ENCODE measurements at places on chromosomes 6 and 20. TPM values are rescaled to one million over a fixed set of nuclear protein-coding genes. Genes with fewer than 3 reads are reported as not detected.

Gene ZNF165
- 0.30 TPM for total RNA-seq

Gene FRS3
- total RNA-seq = 1.2 TPM

Gene RXRB
- total RNA-seq = 27.8 TPM

Gene CASS4
- total RNA-seq = 0.14 TPM

Gene TMEM217
- 1.2 TPM for total RNA-seq

Gene CAPN11
- total RNA-seq = not detected

Gene HAO1
- total RNA-seq = not detected

Gene NKAIN2
- not detected for total RNA-seq

Gene C6orf163
- 0.59 TPM for total RNA-seq

Gene SUMO4
- 2.1 TPM for total RNA-seq

Gene TFEB
- total RNA-seq = 5.3 TPM

Gene HLA-DQA1
- not detected for total RNA-seq

Gene MYLIP
- 6.8 TPM for total RNA-seq

Gene VGLL2
- total RNA-seq = not detected

Gene SLC22A16
- total RNA-seq = not detected

Gene DZANK1
- 1.5 TPM for total RNA-seq

Gene CST2
- not detected for total RNA-seq
